ENCODE measurements at places on chromosomes 12 and 14.

GRCh38 chr12:70398862-70399261, 32.8 kb downstream of the KCNMB4 start:
- DNase-seq: no peak

GRCh38 chr12:32471591-32472001, 72.2 kb downstream of the FGD4 start:
- DNase-seq: no peak

DNA sequence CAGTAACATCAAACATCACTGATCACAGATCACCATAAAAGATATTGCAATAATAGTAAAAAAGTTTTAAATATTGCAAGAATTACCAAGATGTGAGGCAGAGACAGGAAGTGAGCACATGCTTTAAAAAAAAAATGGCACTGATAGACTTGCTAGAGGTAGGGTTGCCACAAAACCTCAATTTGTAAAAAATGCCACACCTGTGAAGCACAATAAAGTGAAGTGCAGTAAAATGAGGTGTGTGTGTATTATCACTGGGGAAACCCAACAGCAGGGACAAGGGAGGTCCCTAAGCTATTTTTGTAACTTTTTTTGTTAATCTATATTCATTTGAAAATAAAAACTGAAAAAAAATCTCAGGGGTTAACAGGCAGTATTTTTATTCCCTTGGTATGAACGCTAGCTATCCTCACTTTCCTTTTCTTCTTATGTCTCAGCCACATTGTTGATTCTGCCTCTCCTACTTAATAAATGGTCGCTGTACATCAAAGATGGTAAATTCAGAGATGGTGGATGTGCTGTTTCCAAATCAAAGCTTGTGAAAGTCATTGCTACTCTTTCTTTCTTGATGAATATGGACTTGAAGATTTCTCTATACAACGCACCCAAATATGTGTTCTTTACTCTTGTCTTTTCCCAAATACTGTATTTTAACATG, 14.0 kb upstream of the KLRD1 start:
- no peak for DNase-seq

GRCh38 chr14:33576014-33576413, 374.9 kb downstream of the EGLN3 start:
- no peak for DNase-seq

- no peak for DNase-seq
Measured at GRCh38 chr12:120739821-120740613, 14.4 kb downstream of the ACADS start.

- DNase-seq: no peak
Measured at GRCh38 chr12:131959116-131959515, 9.4 kb downstream of the EP400 start.

- DNase-seq: no peak
Measured at GRCh38 chr12:130097342-130097741, 64.9 kb upstream of the FZD10 start.

DNA sequence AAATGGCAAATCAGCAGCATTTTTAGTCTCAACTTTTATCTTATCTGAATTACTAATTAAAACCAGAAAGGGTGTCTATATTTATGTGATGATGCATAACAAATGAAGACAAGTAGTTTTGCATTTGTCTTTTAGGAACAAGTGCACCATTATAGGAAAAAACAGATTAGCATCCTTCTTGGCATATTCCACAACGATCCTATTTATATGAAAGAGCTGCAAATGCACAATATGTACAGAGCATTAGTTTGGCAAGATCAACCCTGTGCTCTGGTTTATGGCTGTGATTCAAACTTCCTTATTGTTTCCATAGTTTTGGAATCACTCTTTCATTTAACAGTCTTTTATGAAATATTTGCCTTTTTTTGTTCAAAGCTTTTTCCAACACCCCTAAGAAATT, 486.8 kb downstream of the KCNH5 start:
- DNase-seq: no peak

- DNase-seq: no peak
Measured at GRCh38 chr12:19144985-19145384, 15.5 kb downstream of the PLEKHA5 start.

GRCh38 chr12:131017477-131017991, 63.8 kb downstream of the ADGRD1 start:
- no peak for DNase-seq

DNA sequence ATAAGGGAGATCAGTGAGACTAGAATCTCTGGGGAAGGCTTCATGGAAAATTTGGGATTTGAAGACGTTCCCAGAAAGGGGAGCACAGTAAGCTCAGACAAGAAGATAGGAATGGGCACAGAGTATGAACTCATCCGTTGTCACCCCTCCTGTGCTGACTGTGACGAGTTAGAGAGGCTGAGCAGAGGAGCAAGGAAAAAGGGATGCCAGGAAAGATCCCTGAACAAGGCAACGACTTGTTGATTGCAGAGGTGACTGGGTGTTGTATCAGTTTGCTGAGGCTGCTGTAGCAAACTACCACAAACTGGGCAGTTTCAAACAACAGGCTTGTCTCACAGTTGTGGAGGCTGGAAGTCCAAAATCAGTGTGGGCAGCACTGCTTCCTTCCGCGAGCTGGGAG, 5.9 kb upstream of the GPD1 start:
- no peak for DNase-seq

GRCh38 chr12:50986966-50987737, 34.8 kb downstream of the HIGD1C start:
- DNase-seq: peak; percentile 80

- no peak for DNase-seq
Measured at GRCh38 chr12:100214518-100214917, 13.9 kb downstream of the ACTR6 start.

GRCh38 chr14:33542338-33543287, 408.3 kb downstream of the EGLN3 start:
- peak; percentile 19 for DNase-seq

- no peak for DNase-seq
Measured at GRCh38 chr12:34547276-34547675, 525.0 kb downstream of the ALG10 start.

GRCh38 chr12:31491841-31492598, 98.9 kb downstream of the DENND5B start:
- DNase-seq: no peak

DNA sequence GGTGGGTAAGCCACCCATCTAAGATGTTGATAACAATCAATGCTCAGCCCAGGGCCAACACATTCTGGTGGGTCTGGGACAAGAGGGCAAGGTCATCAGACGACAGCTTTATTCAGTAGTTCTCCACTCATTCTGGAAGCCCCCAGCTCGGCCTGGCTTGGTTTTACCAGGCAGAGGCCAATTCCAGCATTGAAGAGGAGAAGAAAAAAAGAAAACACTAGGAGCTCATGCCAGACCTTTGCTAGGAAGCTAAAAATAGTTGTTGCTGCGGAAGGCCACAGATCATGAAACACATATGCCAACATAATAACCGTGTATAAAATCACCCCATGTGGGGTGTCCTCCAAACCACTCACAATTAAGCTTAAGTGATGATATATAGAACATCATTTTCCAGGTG, 44.4 kb downstream of the CCDC60 start:
- no peak for DNase-seq

DNA sequence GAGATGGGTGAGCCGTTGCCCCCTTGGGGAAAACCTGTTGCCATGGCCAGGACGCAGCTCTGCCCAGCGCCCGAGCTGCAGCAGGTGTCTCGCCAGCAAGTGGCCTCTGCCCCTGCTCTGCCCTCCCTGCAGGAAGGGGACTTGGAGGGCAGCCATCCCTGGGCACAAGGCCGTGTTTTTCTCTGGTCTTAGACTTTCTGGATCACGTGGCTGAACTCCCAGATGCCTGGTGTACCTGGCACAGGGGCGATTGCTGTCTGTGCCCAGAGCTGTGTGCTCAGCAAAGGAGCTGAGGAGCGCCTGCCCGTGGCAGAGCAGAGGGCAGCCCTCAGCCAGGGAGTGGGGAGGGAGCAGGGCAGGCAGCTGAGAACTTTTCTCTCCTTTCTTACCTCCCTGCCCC, 38.0 kb downstream of the TMEM63C start:
- DNase-seq: no peak

DNA sequence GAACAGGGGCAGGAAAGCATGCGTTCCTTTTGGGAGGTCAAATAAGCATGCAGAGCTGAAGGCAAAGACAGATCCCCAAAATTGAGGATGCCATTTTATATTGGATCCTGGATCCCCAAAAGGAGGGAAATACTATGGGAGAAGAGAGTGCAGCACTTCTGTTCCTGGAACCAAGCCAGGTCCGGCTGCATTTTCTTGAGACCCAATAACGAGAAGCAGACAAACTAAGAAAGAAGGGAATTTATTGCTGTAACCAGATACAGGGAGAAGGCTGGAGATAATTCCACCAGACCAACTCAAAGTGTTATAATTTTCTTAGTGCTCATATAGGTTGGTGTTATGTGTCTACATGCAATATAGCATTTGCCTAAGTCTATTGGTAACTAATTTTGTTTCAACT, 60.8 kb downstream of the PDE6H start:
- DNase-seq: no peak

GRCh38 chr12:93134175-93134890, 205.2 kb upstream of the EEA1 start:
- no peak for DNase-seq

- DNase-seq: peak; percentile 78
Measured at GRCh38 chr12:48165089-48165981, 8.0 kb upstream of the ASB8 start.

Data from common myeloid progenitor, CD34-positive (primary cell).